ENCODE measurements at places on chromosomes 5 and 9.

DNA sequence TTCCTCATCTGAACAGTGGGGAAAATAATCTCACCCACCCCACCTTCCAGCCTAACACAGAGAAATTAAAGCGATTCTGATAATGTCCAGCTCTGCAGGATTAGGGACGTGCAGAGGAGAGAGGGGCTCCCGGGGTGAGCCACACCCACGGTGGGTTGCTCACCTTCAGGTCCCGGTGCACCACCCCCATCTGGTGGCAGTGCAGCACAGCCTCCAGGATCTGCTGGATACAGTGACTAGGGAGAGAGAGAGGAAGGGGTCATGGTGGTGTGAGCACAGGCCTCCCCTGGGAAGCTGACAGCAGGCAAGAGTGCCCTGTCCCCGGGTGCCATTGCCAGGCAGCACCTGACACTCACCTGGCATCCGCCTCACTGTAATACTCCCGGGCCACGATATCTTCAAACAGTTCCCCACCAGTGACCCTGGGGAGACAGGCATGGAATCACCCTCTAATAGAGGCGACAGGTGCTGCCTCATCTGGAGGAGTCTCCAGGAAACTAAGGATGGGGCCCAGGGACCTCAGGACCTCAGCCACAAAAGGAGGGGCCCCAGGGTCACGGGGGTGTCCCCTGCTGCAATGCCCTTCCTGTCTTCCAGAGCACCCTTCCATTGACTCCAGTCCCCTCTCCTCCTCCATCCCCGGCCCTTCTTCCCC is 33.0 kb downstream of the CAMK2A start:
- DNase-seq, result no peak

DNA sequence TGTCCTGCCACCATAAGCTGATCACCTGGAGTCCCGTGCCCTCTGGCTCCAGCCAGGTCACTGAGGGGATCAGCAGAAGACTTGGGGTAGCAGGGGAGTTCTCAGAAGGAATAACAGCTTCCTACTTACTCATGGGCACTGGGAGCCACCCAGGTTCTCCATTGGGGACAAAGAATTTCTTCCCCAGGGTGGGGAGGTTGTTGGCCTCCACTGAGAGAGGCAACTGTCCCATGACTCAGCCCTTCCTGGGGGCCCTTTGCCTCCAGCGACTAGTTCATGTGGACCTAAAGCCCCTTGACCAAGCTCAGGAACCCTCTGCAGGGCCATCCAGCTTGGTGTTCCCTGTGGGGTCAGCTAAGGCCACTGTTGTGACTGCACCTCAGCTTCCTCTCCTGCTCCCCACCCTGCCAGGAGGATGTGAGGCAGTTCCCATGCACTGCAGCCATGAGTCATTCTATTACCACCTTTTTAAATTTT is 175.0 kb downstream of the AUH start:
- no peak for DNase-seq

DNA sequence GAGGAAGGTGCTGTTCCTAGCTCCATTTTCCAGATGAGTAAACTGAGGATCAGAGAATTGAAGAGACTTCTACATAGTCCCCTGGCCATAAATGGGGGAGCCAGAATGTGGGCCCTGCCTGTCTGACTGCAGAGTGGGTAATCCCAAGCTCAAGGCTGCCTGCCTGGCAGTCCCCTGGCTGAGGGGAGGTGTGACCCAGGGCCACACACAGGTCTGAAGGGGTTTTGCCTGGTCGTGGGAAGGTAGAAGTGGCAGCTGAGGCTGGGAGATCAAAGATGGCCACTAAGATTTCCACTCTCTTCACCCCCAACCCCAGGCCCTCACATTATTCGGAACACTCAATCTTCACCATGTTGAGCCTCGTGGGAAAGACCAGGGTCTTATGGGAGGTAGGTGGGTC is 176.3 kb downstream of the MACROH2A1 start:
- DNase-seq, result no peak

DNA sequence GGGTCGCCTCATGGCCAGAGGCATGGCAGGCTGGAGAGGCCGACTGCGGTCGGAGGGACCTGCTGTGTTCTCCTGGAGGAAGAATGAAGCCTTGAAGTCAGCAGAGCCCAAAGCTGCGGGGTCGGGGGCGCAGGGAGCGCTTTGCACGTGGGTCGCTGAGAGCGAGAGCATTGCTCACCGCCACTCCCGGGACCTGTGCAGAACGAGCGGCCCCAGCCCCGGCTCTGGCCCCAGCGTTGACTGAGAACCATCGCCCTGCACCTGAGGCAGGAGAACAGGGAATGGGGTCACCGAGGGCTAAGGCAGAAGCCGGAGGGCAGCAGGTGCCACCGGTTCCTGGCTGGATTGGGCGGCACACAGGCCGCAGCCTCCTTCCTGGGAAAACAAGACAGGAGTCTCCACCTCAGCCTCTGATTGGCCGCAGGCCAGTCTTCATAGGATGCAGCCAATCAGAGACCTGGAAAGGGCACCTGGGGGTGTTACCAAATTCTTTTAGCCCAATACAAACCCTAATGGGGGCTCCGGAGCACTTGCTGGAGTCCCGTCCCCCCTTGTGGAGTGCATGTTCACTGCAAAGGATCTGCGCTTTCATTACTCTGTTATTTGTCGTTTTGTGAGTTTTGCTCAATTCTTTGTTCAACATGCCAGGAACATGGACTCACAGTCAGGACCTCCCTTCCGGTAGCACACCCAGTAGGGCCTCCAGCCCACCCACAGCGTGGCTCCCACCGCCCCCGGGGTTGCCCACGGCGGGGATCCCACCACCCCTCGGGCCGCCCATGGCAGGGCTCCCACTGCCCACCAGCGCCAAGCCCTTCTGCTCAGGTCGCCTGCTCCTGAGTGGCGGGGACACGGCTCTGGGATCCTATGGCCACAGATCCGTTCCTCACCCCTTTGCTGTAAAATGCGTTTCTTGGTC is 24.7 kb upstream of the SLC6A19 start:
- DNase-seq, result no peak

DNA sequence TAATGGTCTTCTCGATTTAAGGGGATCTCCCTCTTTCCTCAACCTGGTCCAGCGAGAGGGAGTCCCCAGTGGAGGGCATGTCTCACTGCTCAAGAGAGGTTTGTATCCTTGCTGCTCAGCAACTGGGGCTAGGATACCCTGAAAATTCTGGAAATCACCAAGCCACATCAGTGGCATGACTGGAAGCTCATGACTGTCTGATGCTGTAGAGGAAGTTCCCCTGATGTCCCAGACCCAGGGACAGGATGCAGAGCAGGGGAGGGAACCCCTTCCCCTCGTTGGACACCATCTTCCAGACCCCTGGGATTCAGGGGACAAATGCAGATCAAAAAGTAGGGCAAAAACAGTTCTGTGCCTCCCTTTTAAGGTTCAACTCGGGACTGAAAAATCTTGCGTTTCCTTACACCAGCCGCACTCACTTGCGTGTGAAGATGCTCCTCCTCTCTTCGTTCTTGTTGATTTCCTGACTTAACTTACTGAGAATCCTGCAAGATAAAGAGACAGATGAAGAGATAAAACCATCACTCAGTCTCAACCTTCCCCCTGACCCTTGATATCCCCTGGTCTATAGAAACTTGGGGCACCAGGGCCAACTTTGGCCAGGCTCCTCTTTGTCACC is 22.1 kb downstream of the LCP2 start:
- DNase-seq, result no peak

GRCh38 chr5:21858441-21858840 is 994.7 kb downstream of the CDH12 start:
- DNase-seq, result no peak

Measured in activated CD4-positive, alpha-beta T cell treated with anti-CD3 and anti-CD28 coated beads for 1 hour (primary cell).